ENCODE measurements at places on chromosomes 7 and 10. TPM values are rescaled to one million over a fixed set of nuclear protein-coding genes. Genes with fewer than 3 reads are reported as not detected.

- peak; percentile 100 for DNase-seq
Measured at GRCh38 chr7:13920053-13920697, 69.3 kb downstream of the ETV1 start.

DNA sequence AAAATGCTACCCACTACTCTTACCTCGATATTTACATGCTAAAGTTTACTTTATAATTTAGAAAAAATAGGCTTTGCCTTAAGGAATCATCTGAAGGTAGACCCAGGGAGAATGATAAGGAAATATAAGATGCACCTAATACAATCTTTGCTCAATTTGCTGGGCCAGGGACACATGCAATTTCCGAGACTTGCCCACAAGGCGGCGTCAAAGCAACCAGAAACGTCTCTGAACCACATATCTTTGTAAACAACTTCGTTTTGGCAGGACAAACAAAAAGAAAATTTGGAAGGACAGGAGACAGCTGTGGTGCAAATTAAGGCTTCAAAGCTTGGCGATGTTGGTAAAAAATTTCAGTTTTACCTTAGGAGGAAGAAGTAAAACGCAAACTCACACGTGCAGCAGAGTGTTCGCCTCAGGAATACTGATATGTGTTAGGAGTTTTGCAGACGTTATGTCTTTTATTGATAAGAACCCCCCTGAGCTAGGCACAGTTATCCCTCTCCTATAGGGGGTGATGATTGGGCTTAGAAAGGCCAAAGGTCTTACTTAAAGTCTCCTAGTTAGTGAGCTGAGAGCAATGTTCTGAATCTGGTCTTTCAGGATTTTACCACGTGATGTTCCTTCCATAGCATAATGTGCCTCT lies 134.3 kb downstream of the PRKCQ start:
- DNase-seq: peak; percentile 49

DNA sequence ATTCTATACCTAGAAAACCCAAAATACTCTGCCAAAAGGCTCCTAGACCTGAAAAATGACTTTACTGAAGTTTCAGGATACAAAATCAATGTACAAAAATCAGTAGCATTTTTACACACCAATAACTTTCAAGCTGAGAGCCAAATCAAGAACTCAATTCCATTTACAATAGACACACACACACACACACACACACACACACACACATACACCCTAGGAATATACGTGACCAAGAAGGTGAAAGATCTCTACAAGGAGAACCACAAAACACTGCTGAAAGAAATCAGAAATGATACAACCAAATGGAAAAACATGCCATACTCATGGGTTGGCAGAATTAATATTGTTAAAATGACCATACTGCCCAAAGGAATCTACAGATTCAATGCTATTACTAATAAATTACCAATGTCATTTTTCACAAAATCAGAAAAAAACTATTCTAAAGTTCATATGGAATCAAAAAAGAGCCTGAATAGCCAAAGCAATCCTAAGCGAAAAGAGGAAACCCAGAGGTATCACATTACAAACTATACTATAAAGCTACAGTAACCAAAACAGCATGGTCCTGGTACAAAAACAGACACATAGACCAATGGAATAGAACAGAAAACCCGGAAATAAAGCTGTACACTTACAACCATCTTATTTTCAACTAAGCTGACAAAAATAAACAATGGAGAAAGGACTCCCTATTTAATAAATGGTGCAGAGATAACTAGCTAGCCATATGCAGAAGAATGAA lies 122.0 kb downstream of the MICU1 start:
- DNase-seq: no peak

The SPDYE1 gene
- total RNA-seq: under 0.01 TPM

DNA sequence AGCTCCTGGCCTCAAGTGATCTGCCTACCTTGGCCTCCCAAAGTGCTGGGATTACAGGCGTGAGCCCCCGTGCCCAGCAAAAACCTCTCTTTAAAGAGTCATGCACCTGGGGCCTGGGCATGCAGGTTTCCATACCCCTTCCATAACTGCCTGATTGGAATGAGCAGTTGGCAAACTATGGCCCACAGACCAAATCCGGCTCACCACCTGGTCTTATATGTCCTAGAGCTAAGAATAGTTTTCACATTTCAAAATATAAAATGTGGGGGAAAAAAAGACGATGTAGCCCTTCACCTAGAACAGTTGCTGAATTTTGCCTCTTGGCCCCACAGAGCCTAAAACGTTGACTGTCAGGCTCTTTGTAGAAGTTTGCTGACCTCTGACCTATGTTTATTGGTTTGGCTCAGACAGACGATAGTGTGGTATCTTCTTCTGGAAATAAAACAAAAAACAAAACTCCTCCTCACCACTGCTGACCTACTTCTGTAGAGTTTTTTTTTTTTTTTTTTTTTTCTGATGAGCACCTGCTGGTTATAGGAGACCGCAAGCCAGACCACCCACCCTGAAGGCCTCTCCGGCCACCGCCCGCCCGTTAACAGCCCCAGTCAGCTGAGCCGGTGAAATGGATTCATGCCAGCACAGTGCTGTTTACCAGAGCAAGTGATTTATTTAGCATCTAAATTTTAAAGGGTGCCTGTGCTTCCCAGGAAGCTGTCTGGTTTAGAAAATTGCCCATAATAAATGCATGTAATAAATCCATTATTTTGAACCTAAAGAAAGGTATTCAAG lies 33.5 kb upstream of the SFRP5 start:
- no peak for DNase-seq

All from fibroblast of lung (primary cell).